HFFc6 (cell line): ENCODE measurements at places on chromosomes 7 and 10. TPM values are rescaled to one million over a fixed set of nuclear protein-coding genes. Genes with fewer than 3 reads are reported as not detected.

DNA sequence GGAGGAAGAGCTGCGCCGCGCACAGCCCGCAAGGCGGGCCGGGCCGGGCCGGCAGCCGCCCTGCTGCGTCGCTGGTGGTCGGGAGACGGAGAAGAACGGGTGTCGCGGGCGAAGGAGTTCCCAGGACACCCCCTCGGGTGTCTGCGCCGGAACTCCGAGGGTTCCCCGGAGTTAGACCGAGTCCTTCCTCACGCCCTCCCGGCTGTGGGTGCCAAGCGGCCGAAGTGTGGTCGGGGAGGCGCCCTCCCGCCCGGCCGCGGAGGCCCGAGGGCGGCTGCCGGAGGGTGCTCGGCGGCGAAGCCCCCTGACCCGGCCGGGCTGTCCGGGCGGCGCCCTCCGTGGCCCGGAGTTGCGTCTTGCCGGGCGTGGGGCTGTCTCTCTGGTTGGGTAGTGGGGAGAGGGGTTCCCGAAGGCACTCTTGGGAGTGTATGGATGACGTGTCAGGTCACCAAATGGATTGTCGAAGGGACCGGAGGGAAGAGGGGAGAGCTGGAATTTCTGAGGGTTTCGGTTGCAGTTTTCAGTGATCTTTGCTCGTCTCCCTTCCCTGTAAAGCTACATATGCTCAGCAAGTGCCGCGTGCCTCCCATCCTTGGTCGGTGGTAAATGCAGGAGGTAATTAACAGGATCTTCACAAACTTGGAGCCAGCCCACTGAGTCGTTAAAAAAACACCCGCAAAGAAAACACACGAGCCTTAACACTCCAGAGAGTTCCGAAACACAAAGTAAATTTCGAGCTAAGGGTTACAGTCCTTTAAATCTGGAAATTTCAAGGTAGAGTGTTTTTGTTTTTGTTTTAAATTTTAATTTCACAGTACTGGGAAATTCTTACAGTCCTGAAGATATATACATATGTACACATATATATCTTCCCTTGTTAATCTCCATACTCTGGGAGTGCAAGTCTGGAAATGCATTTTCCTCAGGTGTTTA, 871 bp downstream of the ST7 start:
- peak; percentile 83 for DNase-seq

DNA sequence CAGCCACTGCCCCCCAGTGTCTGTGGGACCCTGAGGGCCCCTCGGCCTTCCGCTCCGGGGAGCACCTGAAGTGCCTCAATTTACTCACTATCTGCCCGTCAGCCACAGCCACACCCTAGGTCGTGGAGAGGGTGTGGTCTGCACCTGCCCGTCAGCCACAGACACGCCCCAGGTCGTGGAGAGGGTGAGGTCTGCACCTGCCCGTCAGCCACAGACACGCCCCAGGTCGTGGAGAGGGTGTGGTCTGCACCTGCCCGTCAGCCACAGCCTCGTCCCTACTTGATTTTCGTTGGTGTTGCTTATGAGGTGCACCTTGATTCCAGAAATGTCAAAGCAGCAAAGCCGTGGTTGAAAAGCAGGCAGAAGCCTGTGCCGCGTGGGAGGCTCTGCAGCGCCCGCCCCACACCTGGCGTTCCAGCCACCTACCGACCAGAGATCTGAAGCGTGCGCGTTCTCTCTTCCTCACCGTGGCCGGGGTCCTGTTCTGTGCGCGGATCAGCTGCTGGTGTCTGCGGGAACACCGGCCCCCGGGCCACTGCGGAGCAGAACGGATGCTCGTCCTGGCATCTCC, 101.6 kb downstream of the DYNC2I1 start:
- DNase-seq = no peak

DNA sequence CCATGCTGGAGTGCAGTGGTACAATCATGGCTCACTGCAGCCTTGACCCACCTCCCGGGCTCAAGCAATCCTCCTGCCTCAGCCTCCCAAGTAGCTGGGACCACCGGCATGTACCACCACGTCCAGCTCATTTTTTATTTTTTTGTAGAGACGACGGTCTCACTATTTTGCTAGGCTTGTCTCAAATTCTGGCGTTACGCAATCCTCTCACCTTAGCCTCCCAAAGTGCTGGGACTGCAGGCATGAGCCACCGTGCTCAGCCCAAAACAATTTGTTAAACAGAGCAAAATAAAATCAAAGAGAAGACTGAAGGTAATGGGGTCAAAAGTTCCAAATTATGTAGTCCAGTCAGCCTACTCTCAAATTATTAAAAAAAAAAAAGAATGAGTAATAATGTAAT, 8.7 kb upstream of the JMJD1C start:
- no peak for DNase-seq

GRCh38 chr7:92523110-92523509, 5.2 kb downstream of the PEX1 start:
- no peak for DNase-seq

DNA sequence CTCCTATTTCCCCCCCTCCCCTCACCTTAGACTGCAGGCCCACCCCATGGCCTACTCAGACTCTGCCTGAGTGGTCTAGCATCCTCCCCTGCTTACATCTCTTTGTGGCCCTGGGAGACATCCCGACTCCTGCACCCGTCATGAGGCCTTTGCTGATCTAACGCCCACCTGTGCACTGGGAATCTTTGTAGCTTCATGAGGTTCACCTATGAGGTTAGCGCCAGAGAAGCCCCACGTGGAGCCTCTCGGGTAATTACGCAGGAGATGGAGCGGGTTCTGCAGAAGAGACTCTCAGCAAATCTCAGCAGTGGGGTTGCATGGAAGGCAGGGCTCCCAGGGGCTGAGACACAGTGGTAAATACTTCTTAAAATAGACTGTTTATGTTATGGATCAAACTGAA, 43.5 kb upstream of the HSPA12A start:
- no peak for DNase-seq

- no peak for DNase-seq
Measured at GRCh38 chr7:95095966-95096540, 188.7 kb downstream of the PPP1R9A start.

DNA sequence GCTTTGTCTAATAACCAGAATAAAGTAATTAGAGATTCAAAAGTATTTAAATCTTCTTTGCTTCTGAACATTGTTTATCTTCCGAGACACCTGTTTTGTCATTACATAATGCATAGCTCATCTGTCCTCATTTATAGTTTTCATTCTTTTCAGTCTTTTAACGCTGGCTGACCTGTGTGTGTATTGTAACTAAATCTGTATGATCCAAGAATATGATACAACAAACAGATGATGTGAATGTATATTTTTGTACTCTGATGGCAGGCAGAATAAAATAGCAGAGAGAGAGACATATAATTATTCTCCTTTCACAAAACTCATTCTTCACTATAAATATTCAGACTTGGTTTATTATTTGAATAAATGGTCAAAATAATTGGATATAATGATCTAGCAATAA, 80.6 kb downstream of the ORC5 start:
- DNase-seq = no peak

DNA sequence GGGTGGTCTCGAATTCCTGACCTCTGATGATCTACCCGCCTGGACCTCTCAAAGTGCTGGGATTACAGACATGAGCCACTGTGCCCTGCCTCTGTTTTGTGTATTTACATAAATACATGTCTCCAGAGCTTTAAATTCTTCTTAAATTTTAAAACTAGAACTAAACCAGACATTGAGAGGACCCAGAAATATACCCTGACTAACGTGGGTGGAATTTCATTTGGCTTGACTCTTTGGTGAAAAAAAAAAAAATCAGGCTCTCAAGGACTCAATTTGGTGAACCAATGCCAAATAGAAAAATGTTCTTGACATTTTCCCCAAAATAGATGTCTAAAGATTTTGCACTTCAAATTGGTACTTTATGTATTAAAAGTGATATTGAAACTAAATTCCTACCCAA, 16.6 kb upstream of the FAS start:
- peak; percentile 23 for DNase-seq

- no peak for DNase-seq
Measured at GRCh38 chr10:31677195-31678138, 251.2 kb downstream of the ARHGAP12 start.

DNA sequence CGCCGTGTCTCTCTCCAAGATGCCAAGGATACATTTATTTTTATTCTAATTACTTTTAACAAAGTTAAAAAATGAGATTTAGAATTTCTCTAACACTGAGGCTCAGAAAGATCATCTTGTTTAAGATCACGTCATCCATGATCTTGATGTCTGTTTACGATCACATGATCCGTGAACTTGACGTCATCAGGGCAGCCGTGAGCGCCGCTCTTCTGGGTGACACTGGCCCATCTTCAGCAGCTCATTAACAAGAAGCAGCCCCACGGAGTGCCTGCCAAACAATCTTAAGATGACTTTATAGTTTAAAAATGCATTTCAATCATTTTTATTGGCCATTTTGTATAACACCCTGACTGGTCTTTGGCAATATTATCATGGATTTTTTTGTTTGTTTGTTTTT, 291.1 kb upstream of the PRKCQ start:
- DNase-seq = no peak

GRCh38 chr10:58555170-58555929, 42.7 kb downstream of the BICC1 start:
- DNase-seq = no peak

GRCh38 chr7:91050677-91051076, 213.6 kb upstream of the FZD1 start:
- no peak for DNase-seq

DNA sequence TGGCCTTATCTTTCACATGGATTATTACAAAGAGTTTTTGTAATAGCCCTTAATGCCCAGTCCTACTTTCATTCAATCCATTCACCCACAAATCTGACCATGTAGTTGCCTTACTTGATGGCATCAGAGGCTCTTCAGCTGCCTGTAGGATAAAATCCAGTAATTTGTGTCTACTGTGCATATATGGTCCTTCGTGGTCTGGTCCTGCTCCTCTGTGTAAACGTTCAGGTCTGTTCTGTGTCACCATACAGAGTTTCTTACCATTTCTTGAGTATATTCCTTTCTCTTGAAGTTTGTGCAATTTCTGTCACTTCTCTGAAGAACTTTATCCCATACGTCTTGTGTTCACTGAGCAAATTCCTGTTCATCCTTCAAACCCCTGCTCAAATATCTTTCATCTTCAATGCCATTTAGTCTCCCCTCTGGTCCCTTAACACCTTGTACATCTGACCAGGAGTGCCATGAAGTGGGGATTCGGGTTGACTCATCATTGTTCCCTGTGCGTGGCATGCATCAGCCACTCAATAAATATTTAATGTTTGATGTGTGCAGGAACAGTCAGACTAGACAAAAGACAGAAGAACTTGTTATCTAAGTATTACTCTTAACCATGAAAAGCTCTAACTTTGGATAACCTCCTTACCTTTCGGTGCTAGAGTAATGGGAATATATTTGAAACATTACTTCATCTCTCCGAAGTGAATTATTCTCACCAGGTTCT, 98.6 kb upstream of the RPA3 start:
- DNase-seq = no peak

DNA sequence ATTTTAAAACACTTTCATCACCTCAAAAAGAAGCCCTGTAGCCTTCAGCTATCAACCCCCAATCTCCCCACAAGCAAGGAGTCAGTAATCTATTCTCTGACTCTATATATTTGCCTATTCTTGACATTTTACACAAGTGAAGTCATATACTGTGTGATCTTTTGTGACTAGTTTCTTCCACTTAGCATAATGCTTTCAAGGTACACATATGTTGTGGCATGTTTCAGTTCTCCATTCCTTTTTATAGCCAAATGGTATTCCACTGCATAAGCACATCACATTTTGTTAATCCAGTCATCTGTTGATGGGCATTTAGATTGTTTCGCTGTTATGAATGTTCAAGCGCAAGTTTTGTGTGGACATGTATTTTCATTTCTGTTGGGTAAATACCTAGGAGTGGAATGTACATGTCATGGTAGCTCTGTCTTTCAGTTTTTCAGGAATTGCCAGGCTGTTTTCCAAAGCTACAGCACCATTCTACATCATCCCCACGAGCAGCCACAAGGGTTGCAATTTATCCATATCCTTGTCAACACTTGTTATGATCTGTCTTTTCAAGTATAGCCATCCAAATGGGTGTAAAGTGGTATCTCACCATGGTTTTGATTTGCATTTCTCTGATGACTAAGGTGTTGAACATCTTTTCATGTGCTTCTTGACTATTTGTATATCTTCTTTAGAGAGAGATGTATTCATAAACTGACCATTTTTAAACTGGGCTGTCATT, 405.6 kb downstream of the KCNMA1 start:
- DNase-seq = no peak

GRCh38 chr10:11699550-11700097, 42.6 kb upstream of the ECHDC3 start:
- no peak for DNase-seq

- DNase-seq = no peak
Measured at GRCh38 chr10:99520040-99520846, 12.5 kb upstream of the NKX2-3 start.

- no peak for DNase-seq
Measured at GRCh38 chr7:55094092-55094690, 75.4 kb downstream of the EGFR start.

- DNase-seq = peak; percentile 11
Measured at GRCh38 chr10:110747609-110748464, 103.7 kb downstream of the RBM20 start.

DNA sequence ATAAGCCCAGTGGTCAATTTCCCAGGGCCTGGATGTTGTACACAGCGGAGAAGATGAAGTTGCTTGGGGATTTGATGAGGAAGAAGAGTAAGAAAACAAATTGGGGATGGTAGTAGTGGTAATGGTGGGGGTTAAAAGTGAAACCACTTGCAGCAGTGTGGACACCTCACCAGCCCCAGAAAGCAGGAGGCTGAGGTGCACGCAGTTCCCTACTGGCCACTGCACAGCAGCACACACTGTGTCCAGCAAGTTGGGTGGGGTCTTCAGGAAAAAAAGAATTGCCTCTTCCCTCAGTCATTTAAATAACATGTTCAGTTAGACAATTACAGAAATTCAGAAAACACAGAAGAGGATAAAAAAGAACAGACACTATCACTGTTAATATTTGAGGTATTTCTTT, 96.6 kb downstream of the TAX1BP1 start:
- no peak for DNase-seq

SRRT gene
- 111 to 143 TPM (median 142 TPM) in 3 replicates for total RNA-seq

LLCFC1 gene
- total RNA-seq = not detected in 3 replicates

ANLN gene
- total RNA-seq = 110 to 240 TPM (median 197 TPM) in 3 replicates

SH2D4B gene
- 0.04 TPM in 1 of 3 replicates, not detected in the others for total RNA-seq

ANKRD22 gene
- not detected in 3 replicates for total RNA-seq

DYDC2 gene
- not detected in 2 replicates for total RNA-seq

VSTM4 gene
- total RNA-seq = 0.18 to 0.27 TPM (median 0.22 TPM) in 3 replicates

OR9A2 gene
- total RNA-seq = not detected in 3 replicates

SEMA3A gene
- total RNA-seq = 52.6 to 86.2 TPM (median 62.6 TPM) in 3 replicates
